ENCODE measurements at places on chromosomes 6 and 20. TPM values are rescaled to one million over a fixed set of nuclear protein-coding genes. Genes with fewer than 3 reads are reported as not detected.
A peak's percentile ranks its signal among the peaks of the same experiment; 100 is the strongest.

DNA sequence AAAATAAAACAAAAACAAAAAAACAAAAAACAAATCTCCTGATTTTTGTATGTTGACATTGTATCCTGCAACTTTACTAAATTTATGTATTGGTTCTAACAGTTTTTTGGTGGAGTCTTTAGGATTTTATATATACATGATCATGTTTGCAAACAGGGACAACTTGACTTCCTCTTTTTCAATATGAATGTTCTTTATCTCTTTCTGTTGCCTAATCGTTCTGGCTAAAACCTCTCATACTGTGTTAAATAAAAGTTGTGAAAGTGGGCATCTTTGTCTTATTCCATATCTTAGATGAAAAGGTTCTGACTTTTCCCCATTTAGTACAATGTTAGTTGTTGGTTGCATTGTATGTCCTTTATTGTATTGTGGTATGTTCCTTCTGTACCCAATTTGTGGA is 261.7 kb upstream of the NOX3 start:
- no peak for DNase-seq

DNA sequence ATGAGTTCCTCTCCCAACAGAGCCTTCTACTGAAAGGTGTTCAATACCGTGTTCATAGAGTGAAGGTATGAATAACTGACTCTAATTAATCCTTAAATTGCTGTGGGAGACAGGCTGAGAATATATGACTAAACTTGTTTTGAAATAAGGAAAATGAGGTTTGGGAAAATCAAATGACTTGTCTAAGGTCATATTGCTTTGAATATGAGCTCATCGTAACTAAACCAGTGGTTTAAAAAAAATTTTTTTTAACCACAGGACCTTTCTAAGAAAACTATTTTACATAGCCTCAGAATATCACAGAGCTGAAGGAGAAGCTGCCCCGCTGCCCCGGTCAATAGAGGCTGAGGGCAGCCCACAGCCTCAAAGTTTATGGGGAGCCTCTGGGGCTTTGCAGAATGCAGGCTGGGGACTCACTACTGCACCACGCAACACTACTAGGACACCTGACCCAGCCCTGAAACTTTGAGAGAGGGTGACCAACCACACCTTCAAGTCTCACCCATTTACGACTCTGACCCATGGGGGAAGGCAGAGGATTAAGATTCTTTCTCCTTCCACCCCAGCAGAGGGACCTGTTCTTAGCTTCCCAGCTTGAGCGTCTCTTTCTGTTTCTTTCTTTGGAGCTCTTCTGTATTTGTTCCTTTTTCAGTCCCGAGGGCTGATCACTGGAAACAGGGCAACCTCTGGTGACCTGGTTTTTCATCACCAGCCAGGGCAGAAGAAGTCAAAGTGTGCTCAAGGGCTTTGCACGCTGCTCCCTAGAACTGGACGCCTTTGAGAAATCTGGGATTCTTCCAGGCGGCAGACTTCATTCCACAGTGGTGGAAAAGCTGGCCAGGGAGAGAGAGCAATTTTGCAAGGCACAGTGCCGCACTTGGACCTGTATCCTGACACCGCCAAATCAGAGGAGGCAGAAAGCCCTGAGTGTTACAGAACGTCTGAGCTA is 220.2 kb downstream of the ATXN1 start:
- no peak for DNase-seq

GRCh38 chr6:24960991-24961475 is 25.3 kb upstream of the RIPOR2 start:
- peak; percentile 18 for DNase-seq

DNA sequence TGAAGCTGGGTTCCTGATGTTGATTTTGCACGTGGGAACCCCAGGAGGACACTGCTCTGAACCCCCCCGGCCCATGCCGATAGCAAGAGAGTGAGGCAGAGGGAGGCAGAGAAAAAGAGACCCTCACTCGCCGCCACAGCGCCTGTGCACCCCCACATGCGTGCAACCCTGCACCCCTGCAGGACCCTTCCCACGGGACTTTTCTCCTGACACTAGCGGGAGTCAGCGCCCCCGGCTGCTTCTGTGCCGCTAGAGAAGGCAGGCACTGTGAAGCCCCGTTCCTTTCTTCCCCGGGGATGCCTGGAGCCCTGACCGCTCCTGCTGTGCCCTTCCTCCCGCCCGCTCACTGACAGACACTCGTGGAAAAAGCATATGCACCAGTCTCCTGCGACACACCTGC is 67.4 kb downstream of the GMPR start:
- no peak for DNase-seq

DNA sequence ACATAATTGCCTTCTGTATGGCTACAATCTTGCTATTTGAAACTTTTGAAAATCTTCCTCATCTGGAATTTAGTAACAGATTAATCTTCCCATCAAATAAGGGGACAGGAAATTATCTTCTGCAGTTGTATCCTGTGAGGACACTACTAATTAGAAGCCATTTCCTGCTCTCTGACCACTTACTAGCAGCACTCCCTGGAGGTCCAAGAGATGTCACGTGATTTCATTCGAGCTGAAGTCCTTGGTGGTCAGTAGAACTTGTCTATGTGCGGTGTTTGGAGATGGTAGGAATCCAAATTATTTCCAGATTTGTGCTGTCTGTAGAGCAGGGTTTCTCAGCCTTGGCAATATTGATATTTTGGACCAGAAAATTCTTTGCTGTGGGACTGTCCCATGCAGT is 202.5 kb downstream of the TFAP2B start:
- no peak for DNase-seq

DNA sequence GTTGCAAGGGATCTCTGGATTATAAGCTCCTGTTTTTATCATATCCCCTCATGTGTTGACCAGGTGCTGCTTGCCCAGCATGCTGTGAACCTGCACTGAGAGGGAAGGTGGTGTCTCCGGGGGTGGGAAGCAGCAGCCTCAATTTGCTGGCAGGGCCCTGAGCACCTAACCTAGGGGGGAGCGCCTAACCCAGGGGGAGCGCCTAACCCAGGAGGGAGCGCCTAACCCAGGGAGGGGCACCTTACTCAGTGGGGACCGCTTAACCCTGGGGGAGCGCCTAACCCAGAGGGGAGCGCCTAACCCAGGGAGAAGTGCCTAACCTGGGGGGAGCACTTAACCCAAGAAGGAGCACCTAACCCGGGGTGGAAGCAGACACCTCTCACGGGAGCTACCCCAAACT is 83.3 kb upstream of the QKI start:
- DNase-seq, result no peak

GRCh38 chr6:162899148-162899547 is 171.4 kb downstream of the PACRG start:
- no peak for DNase-seq

DNA sequence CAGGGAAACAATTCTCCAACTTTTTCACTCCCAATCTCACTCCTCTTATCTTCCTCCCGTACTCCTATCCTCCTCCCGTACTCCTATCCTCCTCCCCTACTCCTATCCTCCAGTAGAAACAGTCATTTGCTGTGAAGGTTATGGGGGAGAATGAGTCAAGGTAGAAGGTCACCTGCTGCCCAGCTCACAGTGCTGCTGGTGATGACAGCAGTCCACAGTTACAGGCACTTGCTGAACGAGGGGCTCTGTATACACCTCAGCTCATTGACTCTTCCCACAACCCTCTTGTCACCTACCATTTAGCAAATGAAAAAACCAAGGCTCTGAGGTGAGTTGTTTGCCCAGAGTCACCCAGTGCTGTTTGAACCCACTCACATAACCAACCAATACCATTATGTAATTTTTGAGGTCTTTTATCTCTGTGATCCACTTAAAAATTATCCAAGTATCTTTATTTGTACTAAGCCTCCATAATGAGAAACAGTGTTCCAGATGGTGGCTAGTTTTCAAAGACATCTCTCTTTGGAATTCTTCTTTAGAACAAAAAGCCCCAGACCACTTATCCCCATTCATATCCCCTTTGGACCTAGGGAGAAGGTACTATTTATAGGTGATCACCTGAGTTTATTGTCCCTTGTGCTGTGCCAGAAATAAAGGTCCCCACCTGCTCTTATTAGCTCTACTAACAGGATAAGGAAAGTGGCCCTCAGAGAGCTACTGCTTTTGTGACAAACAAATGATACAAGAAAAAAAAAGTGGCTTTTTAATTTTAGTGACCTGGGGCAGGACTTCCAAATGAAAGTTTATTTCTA is 53.2 kb downstream of the PTPN1 start:
- no peak for DNase-seq

GRCh38 chr6:148222376-148222775 is 120.3 kb upstream of the SASH1 start:
- no peak for DNase-seq

Gene CRISP1
- not detected for total RNA-seq

Gene PPIL4
- total RNA-seq, result 30.8 TPM

Gene RTF2
- total RNA-seq, result 131 TPM

Gene PI3
- not detected for total RNA-seq

All from A172 (cell line).